ENCODE measurements at places on chromosomes 3 and 15. TPM values are rescaled to one million over a fixed set of nuclear protein-coding genes. Genes with fewer than 3 reads are reported as not detected.
A peak's percentile ranks its signal among the peaks of the same experiment; 100 is the strongest.

CYP11A1 gene
- 0.47 TPM for total RNA-seq

- no peak overlapping the region for H3K27ac ChIP-seq
- no peak for DNase-seq
- no peak overlapping the region for H3K4me3 ChIP-seq
- H3K36me3 ChIP-seq: no peaks in the 10 kb centered on the region
- no peaks in the 10 kb centered on the region for H3K4me1 ChIP-seq
Observed at GRCh38 chr15:88802991-88803240, 320 bp upstream of the ACAN start.

DNA sequence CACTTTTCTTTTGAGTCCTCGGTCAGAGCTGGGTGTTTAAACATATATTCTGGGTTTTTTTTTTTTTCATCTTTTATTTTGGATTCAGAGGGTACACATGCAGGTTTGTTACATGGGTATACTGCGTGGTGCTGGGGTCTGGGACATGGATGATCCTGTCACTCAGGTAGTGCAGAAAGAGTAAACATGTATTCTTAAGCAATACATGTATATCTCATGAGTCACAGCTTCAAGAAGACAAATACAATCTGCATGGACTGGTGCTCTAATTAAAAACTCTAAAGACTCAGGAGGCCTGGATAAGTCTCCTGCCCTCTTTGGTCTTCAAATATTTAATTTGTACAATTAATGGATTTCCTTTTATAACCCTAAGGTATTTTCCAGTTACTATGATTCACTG lies 50.6 kb upstream of the PHLDB2 start:
- no peak for DNase-seq
- peak overlapping the region; percentile 36 for H3K27ac ChIP-seq
- no peaks in the 10 kb centered on the region for H3K27me3 ChIP-seq
- H3K4me3 ChIP-seq: no peak overlapping the region
- H3K36me3 ChIP-seq: no peaks in the 10 kb centered on the region
- H3K4me1 ChIP-seq: peaks cover 19% of the 10 kb centered on the region

DNA sequence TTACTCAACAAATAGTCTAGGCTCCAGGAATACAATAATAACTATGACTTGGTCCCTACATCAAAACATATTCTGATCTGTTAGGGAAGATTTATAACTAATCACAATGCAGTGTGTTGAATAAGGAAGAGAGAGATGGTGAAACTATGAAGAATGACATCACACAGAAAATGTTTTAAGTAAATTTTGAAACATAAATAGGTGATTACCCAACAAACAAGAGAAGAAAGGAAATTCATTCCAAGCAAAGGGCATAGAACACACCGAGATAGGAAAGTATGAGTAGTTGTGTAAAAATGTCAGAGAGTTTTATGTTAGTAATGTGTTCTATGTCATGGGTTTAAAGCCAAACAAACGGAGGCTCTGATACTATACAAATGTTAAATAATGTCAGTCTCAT lies 13.4 kb downstream of the SEC62 start:
- H3K4me1 ChIP-seq: no peaks in the 10 kb centered on the region
- H3K27ac ChIP-seq: peak overlapping the region; percentile 22
- no peak overlapping the region for H3K4me3 ChIP-seq

GRCh38 chr3:119658994-119659393 lies 1.4 kb downstream of the POPDC2 start:
- DNase-seq: no peak
- no peaks in the 10 kb centered on the region for H3K36me3 ChIP-seq
- no peaks in the 10 kb centered on the region for H3K4me1 ChIP-seq
- no peak overlapping the region for H3K4me3 ChIP-seq
- no peak overlapping the region for H3K27ac ChIP-seq

ECE2 gene
- total RNA-seq: not detected

DNA sequence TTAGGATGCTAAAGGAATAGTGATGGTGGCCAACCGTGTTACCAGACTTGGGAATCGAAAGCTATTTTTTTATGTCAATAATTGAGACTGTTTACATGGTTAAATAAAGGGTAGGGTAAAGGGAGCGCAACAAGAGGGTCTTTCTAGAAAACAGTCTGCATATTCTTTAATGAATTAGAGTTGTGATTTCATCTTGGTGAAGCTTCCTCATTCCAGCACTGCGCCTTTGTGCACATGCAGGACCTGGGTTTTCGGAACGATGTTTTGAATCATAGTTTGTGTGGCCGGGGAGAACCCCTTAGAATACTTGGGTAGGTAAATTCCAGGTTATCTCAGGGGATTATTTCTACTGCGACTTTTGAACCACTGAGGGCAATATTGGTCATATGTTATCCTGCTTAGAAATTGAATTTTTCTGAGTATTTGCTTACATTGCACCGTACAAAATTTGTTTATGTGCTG lies 1.3 kb downstream of the PIK3CA start:
- no peaks in the 10 kb centered on the region for H3K27me3 ChIP-seq
- no peaks in the 10 kb centered on the region for H3K36me3 ChIP-seq
- peak overlapping the region; percentile 98 for H3K27ac ChIP-seq
- peak overlapping the region; percentile 89 for H3K4me3 ChIP-seq
- H3K4me1 ChIP-seq: peaks cover 5% of the 10 kb centered on the region
